ENCODE measurements at places on chromosomes 3 and 15.

DNA sequence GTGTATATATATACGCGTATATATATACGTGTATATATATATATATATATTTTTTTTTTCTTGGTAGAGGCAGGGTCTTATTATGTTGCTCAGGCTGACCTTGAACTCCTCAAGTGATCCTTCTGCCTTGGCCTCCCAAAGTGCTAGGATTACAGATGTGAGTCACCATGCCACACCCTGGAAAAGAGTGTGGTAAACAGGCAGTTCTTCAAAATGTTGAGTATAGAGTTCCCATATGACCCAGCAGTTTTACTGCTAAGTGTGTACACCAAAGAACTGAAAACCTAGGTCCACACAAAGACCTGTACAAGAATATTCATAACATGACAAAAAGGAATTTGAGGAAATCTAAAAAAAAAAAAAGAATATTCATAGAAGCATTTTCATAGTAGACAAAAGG, 71.8 kb upstream of the GCNT3 start:
- no peak for DNase-seq

DNA sequence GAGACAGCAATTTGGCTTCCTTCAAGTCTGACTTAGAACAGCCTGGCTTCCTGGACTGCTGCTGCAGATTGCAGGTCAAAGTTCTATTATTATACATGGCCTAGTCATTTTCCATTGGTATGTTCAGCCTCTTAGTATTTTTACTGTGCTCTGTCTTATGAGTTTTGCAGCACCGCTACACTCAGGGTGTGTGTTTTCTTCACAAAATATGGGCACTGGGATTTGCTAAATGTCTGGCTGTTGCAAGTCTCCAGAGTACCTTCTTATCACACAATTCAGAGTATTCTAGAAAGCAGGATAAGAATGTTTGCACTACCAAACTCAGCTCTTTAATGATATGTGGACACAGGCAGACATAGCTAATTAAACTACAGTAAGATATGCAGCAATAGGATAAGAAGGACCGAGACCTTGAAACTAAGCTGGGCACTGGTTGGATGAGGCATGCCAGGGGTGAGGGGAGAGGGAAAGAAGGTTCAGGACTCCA, 203.0 kb upstream of the PDZRN3 start:
- no peak for DNase-seq

DNA sequence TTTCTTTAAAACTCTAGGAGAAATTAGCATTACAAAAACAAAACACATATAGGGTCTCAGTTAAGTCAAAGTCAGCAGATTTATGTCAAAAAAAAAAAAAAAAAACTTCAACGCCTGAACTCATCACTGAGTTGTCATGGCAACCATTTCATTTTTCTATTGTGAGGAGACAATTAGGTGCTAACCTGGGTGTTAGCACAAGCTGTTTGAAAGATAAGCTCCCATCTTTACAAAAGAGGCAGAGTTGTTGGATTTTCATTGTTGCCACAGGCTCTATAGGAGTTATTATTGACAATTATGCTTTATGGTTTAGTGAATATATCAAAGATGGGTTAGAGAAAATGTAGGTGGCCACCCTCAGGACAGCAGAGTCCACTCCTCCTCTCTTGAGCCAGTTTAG, 806.9 kb downstream of the GRM7 start:
- DNase-seq: no peak

GRCh38 chr3:98811048-98811447, 47.9 kb downstream of the ST3GAL6 start:
- DNase-seq: no peak

GRCh38 chr3:153090973-153091372, 71.1 kb upstream of the RAP2B start:
- no peak for DNase-seq

DNA sequence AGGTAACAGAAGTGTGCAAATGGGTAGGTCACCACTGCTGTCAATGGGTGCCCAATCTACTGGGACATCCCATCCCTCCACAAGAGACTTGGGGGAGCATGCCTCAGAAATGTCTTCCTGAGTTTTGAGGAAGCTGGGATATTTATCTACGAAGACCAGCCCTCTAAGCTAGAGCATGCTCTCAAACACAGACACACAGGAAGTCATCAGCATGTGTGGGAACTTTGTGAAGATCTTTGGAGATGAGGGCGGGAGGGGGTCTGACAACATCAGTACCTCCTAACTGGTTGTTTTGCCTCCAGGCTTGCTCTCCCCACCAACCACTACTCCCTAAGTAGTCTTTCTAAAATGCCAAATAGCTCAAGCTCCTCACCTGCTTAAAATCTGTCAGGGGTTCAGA, 3.5 kb upstream of the MEF2A start:
- no peak for DNase-seq

- no peak for DNase-seq
Observed at GRCh38 chr15:80498652-80499051, 94.5 kb downstream of the ARNT2 start.

- no peak for DNase-seq
Observed at GRCh38 chr3:42012935-42013690, 51.2 kb upstream of the ULK4 start.

GRCh38 chr3:50345586-50346234, at the start of gene ZMYND10:
TSS of gene ZMYND10 (minus strand) at chr3:50345732. CDS start at chr3:50345579, 153 bp downstream.
- DNase-seq: no peak

DNA sequence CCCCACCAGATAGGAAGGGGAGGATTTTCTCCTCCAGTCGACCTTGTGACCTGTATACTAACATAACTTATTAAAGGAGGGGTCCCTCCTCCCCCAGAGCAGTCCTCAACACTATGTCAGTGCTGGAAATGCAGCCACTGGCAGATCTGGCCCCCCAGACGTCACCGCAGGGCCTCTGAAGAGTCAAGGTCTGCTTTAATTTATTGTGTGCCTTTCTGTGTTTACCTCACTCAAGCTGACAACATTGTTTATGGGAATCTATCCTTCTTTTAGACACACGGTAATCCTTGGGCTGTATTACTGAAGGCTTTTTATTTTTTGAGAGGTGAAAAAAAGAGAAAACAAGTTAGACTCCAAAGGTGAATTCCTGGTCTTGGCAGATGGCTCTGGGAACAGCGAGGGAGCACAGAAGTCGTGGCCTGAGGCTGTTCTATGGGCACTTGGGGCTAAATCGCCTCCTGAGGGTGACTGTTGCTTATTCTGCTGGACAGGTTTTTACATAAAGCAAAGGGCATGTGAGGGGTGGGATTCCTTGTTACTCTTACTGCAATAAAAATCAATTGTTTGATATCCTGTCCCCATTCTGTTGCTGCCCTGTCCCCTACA, 13.5 kb upstream of the NR2C2 start:
- no peak for DNase-seq

DNA sequence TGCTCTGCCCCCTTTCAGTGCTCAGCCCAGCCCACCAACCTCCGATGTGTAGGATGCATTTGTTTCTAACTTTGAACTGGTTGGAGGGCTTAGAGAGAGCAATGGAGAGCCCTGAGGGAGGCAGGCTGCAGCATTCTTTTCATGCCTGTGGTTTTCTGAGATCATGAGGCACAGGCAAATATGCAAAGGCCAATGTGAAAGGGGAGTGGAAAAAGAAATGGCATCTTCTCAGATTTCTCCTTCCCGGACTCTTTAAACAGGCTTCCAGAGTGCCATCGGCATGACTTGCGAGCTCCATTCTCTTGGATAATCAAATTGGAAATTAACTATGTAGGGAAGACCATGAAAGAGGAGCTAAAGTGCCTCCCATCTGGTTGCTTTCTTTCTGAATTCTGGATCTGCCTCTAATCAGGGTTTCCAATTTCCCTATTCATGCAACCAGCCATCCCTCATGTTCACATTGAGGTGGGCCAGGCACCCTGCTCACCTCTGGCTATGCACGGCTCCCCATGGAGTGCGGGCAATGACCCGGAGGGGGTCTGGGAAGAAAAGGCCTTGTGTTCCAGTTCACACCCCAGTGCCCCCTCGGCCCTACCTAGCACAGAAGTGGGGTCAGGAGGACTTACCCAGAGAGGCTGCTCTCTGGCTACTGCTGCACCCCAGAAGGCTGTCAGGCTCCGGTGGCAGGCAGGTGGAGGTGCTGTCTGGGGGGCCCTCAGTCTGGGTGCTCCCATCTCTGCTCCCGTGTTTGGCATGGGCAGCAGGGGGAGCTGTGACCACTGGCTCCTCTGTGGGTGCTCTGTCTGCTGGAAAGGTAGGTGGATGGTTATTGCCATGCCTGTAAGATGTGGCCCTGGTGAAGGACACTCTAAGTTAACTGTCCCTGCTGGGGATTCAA, 16.1 kb downstream of the AMOTL2 start:
- peak; percentile 98 for DNase-seq

- DNase-seq: no peak
Observed at GRCh38 chr3:71580636-71581456, 2.7 kb downstream of the FOXP1 start.

- DNase-seq: no peak
Observed at GRCh38 chr3:59467476-59467875, 417.7 kb upstream of the CFAP20DC start.

DNA sequence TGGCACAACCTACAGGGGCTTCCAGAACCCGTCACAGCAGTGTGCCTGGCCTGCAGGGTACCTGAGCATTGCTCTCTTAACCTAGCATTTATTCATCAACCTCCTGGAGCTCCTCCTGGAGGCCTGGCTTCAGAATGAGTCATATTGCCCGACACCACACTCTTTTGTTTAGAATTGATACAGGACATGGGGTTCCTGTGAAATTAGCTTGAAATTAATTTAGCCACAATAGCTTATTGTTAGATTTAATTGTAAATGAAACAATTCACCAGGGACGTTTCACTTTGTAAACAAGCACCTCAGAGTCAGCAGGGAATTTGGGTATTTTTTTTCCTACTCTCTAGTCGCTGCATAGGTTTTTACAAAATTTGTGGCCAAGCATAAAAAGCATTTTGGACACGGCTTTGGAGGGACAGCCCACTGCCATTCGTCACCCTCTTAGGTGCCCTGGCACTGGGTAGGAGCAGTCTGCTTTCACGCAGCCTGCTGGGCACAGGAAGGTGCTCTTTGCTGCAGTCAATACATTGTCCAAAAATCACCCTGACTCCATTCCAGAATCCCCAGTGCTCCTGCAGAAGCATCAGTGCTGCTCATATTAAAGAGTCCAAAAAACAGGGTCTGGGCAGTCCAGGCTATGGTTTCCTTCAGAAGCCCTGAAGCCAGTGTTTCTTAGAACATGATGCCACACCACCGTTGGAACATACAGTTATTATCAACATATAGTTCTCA, 60.8 kb upstream of the MEF2A start:
- DNase-seq: no peak

DNA sequence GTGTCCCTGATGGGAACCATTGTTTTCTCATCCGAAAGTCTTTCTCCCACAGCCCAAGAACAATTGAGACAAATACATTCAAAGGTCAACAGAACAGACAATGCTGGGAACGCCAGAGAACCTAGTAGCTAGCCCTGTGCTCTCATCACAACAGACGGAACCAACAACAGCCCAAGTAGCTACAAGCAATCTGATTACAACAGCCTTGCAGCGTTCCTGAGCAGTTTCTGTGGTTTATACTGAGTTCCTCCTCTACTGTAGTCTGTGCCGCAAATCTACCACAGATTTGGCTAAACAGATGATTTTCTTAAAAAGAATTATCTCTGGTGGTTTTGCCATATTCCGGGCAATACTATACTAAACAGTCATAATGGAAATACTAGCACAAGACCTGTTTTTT, 435.6 kb downstream of the MECOM start:
- no peak for DNase-seq

DNA sequence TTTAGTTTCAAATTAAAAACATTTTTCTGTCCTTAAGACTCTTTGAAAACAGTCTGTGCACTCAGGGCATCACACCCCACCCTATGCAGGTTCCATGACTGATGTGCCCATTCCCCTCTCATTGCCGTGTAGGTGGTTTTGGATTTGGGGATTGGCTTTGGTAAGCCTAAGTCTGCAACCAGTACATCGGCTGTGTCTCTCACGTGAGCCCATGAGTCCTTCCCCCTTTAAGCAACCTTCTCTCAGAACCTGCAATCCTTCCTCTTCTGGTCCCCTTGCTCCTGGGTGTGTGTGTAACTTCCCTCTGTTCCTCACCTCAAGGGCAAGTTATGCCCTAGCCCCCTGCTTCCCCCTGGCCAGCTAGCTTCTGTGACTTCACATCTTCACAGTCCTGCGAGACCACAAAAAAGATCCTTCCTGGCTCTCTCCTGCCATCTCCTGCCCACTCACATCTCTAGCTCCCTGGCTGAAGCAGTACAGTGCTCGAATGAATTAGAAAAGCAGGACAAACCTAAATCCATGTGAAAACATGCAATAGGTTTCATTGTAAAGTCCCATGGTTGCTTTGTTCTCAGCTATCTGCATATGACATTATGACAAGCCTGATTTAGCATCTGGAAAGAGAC, 126.7 kb downstream of the UACA start:
- no peak for DNase-seq

- no peak for DNase-seq
Observed at GRCh38 chr3:159824333-159824732, 164.3 kb upstream of the IL12A start.

GRCh38 chr3:101994386-101994785, 145.1 kb downstream of the NFKBIZ start:
- no peak for DNase-seq

DNA sequence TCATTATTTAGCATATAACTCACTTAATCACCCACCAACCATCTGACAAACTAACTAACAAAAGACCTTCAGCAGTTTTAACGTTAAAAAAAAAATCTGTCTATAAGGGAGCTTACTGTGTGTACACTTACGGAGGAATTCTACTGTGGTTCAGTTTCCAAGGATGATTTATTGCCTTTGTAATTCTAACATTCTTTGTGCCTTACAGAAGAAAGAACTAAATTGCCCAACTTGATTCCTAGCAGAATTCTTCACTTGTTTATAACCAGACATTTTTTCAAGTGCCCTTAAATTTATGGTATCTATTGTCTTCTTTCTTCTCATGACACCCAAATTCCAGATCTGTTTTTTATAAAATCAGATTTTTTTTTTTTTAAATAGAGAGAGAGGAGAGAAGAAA, 119.7 kb upstream of the IGSF10 start:
- peak; percentile 67 for DNase-seq

GRCh38 chr3:45948311-45948781, 5.1 kb downstream of the CXCR6 start:
- peak; percentile 85 for DNase-seq

DNA sequence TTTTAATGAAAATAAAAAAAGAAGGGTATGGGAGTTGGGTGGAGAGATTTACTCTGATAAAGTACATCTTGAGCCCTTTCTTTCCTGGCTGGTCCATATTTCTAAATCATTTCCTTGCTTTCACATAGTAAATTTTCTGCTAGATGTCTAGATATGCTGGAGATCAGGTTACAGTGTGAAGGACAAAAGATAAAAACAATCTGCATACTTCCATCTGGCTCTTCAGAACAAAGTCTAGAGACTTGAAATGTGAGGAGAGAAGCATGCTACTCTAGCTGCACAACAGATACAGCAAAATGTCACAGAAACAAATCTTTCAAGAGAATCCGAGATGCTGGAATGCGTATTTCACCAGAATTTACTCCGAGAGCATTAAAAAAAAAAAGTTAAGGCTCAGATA, 42.2 kb downstream of the FOXP1 start:
- DNase-seq: no peak

All from HFF-Myc (cell line).